Hematopoietic multipotent progenitor cell treated with erythropoietin and hydrocortisone succinate and interleukin-3 and kit ligand, for 4 days (in vitro differentiated cells): ENCODE measurements at places on chromosomes 3 and 15.

- DNase-seq = no peak
Observed at GRCh38 chr3:146345900-146346299, 95.0 kb upstream of the PLSCR4 start.

DNA sequence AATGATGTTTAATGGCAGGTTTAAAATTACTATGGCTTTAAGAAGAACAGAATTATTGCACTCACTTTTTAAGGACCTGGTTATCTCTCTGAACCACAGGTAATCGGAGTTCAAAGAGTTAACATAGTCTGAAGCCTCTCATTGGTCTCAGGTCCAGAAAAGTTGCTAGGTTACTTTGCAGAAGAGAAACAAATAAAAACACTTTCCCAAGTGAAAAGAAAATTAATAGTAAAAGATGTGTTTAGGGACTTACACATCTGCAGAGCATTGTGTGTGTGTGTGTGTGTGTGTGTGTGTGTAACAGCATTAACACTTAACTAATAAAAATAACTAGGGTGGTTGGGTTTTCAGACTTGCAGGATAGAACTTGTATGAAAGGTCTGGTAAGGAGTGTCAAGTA, 1.0 kb downstream of the MASP1 start:
- no peak for DNase-seq

DNA sequence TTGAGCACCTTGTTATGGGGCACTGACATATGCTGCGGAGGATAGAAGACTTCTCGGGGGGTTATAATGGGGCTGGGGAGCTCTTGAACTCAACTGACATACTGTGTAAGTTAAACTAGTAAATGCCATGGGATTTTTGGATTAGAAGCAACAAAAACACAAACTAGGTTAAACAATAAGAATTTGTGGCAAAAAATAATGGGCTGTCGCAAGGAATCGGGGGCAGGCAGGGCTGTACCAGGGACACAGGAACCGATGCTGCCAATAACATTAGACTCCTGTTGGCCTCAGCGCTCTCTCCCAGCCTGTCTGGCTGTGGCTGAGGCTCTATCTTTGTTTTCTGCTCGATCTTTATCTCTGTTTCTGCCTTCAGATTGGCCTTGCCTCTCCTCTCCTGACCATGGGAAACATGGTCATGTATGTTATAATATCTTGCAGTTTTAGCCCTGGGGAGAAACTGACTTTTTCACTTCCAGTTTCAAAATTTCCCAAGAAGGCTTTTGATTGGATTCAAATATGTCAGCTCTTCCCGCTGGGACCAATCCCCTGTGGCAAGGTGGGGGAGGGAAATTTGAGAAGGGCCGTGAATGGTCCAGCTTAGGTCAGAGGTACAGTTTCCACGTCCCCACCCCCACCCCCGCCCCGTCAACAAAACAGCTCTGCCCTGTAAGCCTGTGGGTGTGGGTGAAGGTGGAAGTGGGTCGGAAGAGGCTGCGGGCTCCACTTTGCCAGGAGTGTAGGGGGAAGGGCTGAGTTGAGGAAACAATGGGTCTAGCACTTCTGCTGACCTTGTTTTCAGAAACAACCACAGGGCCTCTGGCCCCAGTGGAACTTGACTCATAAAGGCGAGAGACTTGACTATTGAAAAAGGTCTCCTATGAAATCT, 161.1 kb upstream of the TBL1XR1 start:
- DNase-seq = peak; percentile 76

DNA sequence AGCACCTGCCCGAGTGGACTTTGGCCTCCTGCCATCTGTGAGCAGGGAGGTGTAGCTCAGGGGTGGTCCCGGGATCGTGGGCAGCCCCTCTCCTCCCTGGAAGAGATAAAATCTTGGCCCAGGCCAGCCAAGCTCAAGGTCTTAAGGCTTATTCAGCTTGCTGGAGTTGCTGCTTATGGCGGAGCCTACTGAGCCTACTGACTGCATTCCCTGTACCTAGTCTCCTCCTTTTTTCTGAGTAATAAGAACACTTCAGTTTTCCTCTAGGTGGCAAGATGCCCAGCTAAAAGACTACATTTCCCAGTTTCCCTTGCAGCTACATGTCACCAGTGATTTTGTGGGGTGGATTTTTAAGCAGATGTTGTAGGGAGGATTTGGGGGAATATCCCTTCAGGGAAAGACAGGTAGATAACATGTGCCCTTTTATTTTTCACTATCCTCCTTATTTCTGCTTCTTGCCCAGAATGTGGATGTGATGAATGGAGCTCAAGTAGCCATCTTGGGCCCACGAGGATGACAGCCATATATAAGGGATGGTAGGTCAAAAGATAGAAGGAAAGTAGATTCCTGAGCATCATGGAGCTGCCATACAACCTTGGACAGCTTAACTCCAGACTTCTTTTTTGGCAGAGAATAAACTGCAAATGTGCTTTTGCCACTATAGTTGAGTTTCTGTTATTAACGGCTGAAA, 41.4 kb upstream of the INSYN1 start:
- DNase-seq = peak; percentile 7

GRCh38 chr3:156819842-156820691, 6.1 kb upstream of the LEKR1 start:
- peak; percentile 31 for DNase-seq

DNA sequence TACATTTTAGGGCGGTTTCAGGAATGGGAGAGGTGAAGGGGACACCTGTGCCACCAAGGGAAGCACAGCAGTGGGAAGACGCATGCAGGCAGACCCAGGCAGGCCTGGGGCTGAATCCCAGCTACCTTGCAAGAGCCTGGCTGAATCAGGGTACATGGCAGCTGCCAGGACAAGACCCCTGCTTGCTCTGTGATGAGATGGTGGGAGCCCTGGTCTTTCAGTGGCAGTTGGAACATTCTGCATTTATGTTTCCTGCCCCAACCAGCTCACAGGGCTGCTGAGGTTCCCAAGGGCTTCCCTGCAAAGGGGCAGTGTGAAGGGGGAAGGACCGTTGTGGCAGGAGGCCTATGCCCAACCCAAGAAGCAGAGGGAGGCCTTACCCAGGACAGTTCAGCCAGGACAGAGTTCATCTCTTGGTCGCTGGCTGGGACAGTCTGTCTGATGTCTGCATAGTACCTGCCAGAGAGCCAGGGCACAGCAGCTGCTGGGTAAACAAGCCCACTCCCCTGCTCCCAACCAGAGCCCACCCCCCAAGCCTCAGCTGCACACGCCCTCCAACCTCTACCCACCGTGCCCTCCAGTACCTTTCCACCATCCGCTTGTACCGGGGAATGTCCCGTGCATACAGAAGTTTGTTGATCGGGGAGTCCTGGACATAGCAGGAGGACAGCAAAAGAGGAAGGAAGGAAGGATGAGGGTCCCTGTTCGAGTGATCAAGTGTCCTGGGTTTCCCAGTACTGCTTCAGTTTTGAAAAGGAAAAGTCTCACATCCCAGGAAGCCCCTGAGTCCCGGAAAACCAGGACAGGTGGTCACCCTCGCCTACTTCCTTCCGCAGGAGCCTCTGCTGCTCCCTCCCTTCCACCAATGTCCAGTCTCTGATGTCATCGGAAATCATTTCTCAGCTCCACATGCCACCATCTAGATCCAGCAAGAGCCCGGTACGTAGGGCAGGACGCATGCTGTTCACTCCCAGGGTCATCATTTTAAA, 23.1 kb downstream of the PLXNB1 start:
- no peak for DNase-seq

- no peak for DNase-seq
Observed at GRCh38 chr15:60651734-60652141, 172.8 kb upstream of the ICE2 start.

- DNase-seq = no peak
Observed at GRCh38 chr15:50773389-50773788, 7.9 kb upstream of the SPPL2A start.

DNA sequence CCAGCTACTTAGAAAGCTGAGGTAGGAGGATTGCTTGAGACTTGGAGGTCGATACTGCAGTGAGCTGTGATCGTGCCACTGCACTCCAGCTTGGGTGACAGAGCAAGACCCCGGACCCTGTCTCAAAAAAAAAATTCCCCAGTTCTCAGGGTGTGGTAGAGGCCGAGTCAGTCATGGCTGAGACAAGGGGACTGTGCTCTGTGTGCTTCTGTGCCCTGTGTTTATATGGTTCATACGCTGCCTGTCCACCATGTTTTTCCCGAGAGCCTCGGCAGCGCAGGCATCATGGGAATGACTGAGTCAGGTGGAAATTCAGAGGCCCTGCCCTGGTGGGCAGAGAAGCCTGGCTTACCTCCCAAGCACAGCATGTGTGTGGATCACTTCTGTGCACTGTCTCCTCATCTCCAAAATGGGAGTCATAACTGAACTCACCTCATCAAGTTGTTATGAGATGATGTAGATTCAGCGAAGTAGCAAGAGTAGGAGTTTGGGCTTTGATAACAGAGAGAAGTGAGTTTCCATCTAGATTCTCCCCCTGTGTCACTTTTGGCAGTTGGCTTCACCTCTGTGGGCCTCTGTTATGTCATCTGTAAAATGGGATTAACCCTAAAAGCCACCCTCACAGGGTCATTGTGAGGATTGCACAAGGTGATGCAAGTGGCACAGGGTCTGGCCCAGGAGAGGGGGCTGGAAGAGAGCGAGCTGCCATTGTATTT, 56.9 kb downstream of the FLNB start:
- DNase-seq = no peak

- peak; percentile 13 for DNase-seq
Observed at GRCh38 chr3:27521179-27521871, 37.1 kb upstream of the SLC4A7 start.

- no peak for DNase-seq
Observed at GRCh38 chr3:76039431-76039830, 254.1 kb upstream of the ZNF717 start.

DNA sequence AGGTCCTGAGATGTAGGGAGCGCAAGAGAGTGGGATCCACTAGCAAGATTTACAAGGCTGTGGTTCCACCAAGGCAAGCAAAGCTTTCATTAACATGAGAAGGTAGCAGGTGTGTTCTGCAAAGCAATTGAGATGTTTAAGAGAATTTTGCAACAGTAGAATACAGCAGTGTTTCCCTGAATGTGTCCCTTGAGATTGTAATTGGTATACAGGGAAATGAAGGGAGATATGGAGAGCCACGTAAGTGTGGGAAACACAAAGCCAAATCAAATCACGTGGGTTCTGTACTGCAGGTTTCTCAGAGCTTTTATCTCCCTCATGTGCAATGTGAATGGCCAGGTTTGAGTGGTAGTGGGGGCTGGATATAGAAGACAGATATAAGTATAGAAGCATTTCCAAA, 67.3 kb downstream of the ATG7 start:
- DNase-seq = no peak

GRCh38 chr3:139308560-139308959, 35.3 kb upstream of the MRPS22 start:
- no peak for DNase-seq

- DNase-seq = no peak
Observed at GRCh38 chr3:119582178-119582577, 2.9 kb downstream of the ADPRH start.

DNA sequence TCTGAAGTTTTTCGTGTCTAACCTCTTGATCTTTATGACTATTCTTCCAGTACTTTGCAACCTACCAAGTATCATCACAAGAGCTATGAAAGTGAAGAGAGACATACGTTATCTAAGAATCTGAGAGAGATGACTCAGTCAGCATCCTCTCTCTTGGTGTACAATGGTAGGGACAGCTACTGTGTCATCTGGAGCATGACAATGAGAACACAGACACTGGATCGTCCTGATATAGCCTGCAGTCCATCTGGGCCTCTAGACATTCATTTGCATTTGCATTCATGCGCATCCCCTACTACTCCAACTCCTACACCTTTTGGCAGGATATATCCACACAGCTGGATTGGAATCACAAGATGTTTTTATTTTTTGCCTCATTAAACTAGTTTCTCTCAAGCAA, 115.2 kb downstream of the PEX5L start:
- no peak for DNase-seq

DNA sequence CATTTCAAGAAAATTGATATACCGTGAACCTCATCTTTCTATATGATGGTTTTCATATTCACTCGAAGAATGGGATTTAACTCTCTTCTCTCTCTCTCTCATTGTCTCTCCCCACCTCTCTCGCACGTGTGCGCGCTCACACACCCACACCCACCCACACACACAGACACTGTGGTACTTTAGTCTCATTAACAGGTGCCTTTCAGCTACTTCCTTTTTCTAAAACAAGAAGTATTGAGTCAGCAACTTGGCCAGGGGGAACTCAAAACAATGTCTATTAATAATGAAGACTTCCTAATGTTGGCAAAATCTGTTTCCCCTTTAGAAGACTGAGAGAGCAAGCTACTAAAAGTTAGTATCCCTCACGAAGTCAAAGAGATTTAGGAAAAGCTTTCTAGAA, 150.7 kb downstream of the TMCO5A start:
- DNase-seq = peak; percentile 66

GRCh38 chr3:140636406-140637138, 41.3 kb upstream of the TRIM42 start:
- DNase-seq = no peak
